ENCODE measurements at places on chromosomes 1 and 21. TPM values are rescaled to one million over a fixed set of nuclear protein-coding genes. Genes with fewer than 3 reads are reported as not detected.

DNA sequence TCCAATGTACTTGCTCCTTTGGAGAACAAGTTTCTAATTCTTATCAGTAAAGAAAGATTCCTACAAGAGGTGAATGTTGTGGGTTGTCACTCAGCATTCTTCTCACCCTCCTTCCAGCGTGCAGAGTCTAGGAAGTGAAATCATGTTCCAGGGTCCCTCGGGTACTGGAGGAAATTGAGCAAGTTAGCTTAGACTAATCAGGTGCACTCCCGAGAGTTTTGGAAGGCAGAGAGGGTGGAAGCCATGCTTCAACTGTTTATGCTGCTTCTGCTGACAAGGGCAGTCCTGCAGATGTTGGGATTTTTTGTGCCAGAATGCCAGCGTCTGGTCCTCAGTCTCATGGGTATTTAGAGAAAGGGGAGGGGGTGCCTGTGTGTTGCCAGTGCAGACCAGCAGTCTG lies 5.3 kb upstream of the C1orf115 start:
- ATAC-seq = no peak

C2CD2 gene
- total RNA-seq = 9.1 TPM

DNA sequence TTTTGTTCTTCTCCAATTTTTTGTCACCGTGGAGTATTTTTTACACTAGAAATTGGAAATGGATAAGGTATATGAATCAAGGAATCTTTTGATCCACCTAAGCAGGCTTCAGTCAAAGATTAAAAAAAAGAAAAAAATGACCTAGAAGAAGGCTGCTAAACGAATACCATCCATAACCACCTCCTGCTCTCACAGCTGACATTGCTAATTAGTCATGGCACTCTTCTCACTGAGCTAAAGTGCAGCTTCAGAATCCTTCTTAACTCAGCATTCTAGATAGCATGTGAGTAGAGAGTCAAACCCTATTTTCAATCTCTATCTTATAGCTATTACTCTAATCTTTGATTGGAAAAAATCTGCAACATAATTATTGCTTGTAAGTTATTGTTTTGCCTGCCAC lies 40.2 kb upstream of the ST6GALNAC5 start:
- ATAC-seq = no peak

DNA sequence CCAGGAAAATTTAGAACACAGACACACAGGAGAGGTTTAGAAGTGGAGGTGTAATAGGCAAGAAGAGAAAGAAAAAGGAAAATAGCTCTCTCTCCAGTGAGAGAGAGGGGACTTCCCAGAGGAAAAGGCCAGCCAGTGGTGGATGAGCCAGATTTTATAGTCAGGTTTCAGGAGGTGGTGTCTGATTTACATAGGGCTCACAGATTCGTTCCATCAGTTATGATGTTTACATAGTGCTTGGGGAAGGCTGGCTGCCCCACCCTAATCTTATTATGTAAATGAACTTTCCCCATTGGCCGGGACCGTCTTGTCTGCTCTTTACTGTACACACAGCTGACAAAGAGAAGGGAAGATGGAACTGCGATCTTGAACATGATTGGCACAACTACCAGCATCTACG lies 797.3 kb downstream of the PLA2G4A start:
- no peak for ATAC-seq

GRCh38 chr1:25668931-25669573 lies 52.5 kb downstream of the MAN1C1 start:
- ATAC-seq = no peak

DNA sequence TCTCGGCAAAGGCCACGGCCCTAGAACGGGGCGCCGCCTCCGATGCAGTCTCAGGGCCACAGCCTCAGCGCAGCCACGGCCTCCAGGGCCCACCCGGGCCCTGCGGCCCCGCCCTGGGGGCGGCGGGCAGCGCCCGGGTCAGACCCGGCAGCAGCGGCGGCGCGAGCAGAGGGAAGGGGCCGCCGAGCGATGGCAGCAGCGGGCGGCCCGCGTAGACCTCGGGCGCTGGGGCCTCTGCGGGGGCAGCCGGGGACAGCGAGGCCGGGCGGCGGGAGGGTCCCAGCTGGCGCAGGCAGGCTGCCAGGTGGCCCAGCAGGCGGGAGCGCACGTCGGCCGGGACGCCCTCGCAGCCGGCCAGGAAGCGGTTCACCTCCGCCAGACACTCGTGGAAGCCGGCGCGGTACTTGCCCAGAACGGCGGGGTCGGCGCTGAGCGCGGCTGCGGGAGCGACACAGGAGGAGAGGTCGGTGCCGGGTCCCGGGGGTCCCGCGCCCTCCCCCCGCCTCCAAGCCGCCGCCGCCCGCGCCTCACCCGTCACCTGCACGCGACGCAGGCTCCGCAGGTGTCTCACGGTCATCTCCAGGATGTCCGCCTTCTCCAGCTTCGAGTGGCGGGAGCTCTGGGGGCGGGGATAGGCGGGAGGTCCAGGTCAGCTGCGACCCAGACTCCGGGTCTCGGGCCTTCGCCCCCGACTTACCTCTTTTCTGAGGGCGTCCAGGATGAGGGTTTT lies 737 bp downstream of the HES4 start:
- peak; percentile 39 for ATAC-seq

DNA sequence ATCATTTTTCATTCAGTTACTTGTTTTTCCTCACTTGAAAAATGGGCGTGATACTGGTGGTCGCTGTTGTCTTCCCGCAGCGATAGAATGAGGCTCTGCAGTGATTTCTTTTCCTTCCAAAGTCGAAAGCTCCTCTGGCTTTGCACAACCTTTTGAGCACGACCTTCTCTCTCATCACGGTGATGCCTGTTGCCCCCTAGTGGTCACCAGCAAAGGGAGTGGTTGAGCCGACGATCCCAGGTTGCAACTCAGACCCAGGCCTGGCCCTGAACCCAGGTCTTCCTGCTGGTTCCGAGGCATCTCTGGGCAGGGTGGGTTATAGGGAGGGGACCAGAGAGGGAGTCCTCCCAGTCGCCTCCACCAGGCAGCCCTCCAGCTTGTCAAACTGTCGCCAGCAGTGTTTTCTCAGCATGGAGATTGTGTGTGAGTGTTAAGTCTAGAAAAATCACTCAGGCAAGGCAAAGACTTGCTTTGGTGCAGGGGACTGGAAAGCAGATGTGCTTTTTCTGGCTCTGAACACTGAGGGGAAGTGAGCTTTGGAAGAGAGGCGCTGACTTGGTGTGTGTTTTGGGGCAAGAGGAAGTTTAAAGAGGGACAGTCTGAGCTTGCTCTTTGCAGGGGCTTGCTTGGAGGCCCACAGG lies 285.3 kb downstream of the CAMTA1 start:
- peak; percentile 83 for ATAC-seq

GRCh38 chr1:63873751-63874150 lies 99.9 kb downstream of the ROR1 start:
- no peak for ATAC-seq

DNA sequence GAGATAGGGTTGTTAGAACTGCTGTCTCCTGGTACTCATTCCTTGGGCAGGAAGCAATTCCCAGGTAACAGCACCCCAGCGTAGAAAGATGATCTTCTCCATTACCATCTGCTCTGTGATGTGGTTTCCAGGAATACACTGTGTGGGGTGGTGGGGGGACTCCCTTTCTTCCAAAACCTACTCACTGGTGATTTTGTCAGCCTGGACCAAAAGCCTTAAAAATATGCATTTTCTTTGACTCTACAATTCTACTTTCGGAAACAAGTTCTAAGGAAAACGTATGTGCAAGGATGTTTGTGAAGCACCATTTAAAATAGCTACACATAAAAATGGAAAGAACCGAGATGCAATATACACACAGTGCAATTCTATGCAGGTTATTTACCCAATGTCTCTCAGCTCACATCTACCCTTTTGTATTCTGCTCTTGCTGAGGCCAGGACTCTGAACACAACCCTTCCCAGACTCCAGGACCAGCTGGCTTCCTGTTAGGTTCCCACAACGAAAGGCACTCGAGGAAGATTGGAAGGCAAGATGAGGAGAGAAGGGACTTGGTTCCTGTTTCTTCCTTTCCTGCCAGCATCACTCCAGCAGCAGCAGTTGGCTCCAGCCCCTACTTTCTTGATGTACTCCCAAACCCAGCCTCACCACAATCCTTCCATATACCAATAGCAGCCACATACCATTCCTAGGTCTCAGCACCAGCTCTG lies 33.0 kb upstream of the GJB5 start:
- no peak for ATAC-seq

- peak; percentile 31 for ATAC-seq
Measured at GRCh38 chr1:214281720-214282629, 1.0 kb downstream of the SMYD2 start.

DNA sequence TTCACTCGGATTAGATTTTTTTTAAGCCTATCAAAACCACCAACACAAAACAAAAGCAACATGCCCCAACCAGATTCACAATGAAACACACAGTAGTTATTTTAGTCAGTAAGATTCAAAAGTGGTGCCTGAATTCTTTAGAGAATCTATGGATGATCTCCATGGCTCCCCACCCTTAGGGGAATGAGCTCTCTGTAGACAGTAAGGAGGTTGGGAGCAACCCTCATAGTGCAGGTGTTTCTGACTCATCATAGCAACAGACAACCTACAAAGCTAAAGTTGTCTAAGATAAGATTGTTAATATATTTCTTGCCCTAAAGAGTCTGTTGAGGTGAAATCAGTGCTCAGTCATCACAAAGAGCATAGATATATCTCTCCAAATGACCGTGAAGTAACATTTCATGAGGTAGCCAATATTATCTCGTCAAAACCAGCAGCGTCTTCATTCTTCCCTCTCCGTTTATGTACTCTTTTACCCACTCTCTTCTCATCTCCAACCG lies 78.3 kb downstream of the ADAMTS1 start:
- ATAC-seq = no peak

- no peak for ATAC-seq
Measured at GRCh38 chr21:44092211-44092610, 15.0 kb upstream of the PWP2 start.

DNA sequence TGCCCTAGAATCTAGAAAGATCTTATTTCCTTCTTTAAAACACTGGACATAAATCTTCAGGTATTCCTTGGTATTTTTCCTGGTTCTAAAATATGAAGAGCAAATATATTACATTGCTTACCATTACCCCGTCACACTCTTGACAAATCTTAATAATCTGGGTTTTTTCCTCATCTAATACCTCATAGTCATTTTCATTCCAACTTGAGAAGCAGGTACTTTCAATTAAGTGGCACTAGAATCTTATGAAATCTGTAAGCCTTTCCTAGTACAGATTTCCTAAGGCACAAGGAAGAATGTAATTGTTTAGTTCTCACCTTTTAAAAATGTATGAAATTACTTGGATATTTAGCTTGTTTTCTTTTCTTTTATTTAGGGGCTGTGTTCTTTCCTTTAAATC lies 481.5 kb upstream of the ZRANB2 start:
- ATAC-seq = no peak

DNA sequence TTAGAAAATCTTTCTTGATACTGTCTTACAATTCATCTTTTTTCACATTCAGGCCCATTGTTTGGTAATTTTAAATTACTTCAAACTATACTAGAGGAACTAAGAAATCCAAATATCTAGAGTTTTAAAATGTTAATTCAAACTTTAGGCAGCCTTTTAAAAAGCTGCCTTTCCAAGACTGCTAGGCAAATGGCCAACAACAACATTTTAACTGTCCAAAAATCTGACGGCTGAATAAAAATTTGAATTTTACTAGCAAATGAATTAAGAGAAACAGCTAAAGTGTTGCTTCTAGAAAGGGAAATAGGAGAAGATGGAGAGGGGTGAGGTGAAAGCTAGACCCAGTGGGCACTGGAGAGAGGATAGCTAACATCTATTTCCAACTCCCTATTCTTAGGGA lies 17.2 kb downstream of the DPYD start:
- no peak for ATAC-seq

DUSP12 gene
- 96.9 TPM for total RNA-seq

CA6 gene
- total RNA-seq = not detected

DNA sequence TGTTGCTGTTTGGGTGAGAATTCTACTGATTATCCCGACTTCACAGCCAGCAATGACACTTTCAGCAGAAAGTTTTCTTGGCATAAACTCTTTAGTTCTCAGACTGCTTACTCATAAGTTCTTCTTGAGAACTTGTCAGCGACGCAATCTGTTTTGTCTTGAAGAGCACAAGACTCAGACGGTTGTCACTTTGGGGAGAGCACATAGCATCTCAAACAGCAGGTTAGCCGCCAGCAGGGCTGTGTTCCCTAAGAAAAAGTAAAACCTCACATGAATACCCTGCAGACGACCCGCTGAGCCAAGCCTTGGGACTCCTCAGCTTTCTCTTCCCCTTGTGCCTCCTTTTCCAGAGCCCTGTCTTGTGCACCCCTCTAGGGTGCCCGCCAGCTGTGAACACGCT lies 11.4 kb downstream of the AGMAT start:
- ATAC-seq = no peak

GRCh38 chr1:100924212-100924611 lies 28.3 kb downstream of the SLC30A7 start:
- no peak for ATAC-seq

Measured in motor neuron (in vitro differentiated cells).